ENCODE measurements at places on chromosomes 3 and 15.

DNA sequence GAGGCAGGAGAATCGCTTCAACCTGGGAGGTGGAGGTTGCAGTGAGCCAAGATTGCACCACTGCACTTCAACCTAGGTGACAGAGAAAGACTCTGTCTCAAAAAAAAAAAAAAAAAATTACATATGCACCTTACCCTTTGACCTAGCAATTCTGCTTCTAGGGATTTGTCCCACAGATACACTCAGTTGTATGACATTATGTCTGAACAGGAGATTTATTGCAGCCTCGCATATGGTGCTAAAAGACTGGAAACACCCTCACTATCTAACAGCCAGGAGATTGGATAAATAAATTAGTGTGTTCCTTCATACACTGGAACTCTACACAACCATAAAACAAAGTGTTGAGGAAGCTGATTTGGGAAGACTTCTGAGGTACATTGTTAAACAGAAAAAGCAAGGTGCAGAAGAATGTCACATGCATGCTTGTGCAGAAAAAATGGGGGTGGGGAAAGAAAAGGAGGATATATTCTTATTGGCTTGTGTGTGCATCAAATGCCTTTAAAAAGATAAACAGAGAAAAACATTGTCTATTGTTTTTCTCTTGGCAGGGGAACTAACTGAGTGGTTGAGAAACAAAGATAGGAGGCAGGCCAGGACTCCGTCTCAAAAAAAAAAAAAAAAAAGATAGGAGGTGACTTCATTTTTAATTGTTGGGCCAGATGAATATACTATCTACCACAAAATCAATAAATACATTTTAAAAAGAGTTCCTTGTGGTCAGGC is 30.9 kb downstream of the PPCDC start:
- DNase-seq: no peak
- no peaks in the 10 kb centered on the region for H3K27me3 ChIP-seq
- H3K4me1 ChIP-seq: no peaks in the 10 kb centered on the region
- H3K36me3 ChIP-seq: no peaks in the 10 kb centered on the region

DNA sequence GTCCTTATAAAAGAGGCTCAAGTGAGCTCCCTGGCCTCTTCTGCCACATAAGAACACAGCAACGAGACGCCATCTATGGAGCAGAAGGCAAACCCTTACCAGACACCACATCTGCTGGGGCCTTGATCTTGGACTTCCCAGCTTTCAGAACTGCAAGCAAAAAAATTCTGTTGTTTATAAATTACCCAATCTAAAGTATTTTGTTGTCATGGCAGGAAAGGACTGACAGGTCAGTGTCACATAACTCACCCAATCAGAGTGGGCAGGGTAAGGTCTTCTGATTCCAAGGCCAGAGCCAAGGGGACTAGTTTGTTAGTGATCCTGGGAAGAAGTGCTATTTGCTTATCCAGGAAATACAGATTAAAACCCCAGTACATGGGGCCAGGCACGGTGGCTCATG is 98.9 kb downstream of the HMG20A start:
- H3K36me3 ChIP-seq: no peaks in the 10 kb centered on the region
- H3K27ac ChIP-seq: no peak overlapping the region
- H3K4me1 ChIP-seq: no peaks in the 10 kb centered on the region
- H3K27me3 ChIP-seq: no peaks in the 10 kb centered on the region

DNA sequence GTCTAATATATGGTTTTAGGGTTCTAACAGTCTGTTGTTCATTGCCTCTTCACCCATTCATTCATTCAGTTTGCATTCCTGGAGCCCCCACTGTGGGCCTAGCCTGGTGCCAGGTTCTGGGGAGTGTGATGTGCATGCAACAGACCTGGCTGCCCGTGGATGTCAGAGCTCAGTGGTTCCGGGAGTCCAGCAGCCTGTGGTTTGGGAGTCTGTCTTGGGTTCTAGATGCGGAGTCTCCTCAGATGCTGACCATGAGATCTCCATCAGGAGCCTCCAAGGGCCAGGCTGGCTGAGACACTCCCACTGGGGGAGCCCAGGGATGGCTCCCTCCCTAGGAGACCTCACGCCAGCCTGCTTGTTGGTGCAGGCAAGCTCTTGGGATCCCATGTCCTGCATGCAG is 92.1 kb upstream of the SEC13 start:
- DNase-seq: no peak
- no peaks in the 10 kb centered on the region for H3K36me3 ChIP-seq

- no peaks in the 10 kb centered on the region for H3K4me1 ChIP-seq
- H3K27me3 ChIP-seq: no peaks in the 10 kb centered on the region
- H3K36me3 ChIP-seq: no peaks in the 10 kb centered on the region
- DNase-seq: no peak
Measured at GRCh38 chr15:71785996-71786395, 24.4 kb upstream of the NR2E3 start.

- no peaks in the 10 kb centered on the region for H3K36me3 ChIP-seq
- no peak for DNase-seq
- H3K27me3 ChIP-seq: no peaks in the 10 kb centered on the region
- H3K4me3 ChIP-seq: no peak overlapping the region
- no peak overlapping the region for H3K27ac ChIP-seq
Measured at GRCh38 chr3:133845127-133845526, 39.5 kb downstream of the SRPRB start.

Data from natural killer cell (primary cell).